ENCODE measurements at places on chromosomes 6 and 20.

DNA sequence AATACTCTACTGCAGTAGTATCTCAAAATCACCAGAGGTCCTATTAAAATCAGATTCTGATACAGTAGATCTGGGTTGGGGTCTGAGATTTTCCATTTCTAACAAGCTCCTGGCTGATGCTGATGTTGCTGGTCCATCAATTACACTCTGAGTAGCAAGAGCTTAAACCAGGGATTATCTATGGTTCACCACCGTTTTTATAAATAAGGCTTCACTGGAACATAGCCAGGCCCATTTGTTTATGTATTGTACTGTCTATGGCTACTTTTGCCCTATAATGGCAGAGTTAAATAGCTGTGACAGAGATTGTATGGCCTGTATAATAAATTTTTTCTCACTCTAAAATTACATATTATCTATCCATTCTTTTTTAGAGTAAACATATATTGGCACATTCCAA is 53.0 kb downstream of the NUDT3 start:
- no peak for DNase-seq

DNA sequence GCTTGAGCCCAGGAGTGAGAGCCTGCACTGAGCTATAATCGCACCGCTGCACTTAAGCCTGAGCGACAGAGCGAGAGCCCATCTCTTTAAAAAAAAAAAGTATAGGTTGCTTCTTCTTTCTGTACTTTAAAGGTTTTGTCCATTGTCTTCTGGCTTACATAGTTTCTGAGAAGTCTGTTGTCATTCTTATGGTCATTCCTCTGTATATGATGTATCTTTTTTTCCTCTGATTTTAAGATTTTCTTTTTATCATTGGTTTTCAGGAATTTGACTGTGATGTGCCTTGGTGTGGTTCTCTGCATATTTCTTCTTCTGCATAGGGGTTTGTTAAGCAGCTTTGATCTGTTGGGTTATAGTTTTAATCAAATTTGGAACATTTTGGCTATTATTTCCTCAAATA is 29.1 kb downstream of the QRSL1 start:
- DNase-seq = no peak

GRCh38 chr6:34047913-34048867 is 97.7 kb downstream of the GRM4 start:
- no peak for DNase-seq

- DNase-seq = no peak
Observed at GRCh38 chr6:92779746-92780145, 639.6 kb downstream of the EPHA7 start.

DNA sequence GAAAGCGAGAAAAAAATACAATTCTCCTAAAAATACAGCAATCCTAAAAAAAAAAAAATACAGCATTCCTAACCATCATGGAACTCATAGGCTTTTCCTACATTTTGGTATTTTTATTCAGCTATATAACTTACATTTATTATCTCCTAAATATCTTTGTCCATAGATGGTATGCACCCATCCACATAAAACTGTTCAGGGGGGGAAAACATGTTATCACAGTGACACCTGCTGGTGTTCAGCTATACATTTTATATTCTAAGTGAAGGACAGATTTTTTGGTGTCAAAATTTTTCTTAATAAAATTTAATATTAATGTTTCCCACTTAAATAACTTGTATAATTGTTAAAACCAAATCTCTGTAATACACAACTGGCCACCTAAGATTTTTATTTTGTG is 58.0 kb downstream of the BLOC1S5 start:
- DNase-seq = peak; percentile 24

GRCh38 chr20:11551479-11551878 is 366.2 kb upstream of the BTBD3 start:
- DNase-seq = no peak
